ENCODE measurements at places on chromosomes 11 and 22.

- DNase-seq: no peak
Observed at GRCh38 chr11:116339306-116340098, 433.3 kb downstream of the BUD13 start.

GRCh38 chr11:108204929-108205499 is 17.4 kb downstream of the NPAT start:
- DNase-seq: no peak

GRCh38 chr11:35223371-35223796 is 84.4 kb downstream of the CD44 start:
- no peak for DNase-seq

DNA sequence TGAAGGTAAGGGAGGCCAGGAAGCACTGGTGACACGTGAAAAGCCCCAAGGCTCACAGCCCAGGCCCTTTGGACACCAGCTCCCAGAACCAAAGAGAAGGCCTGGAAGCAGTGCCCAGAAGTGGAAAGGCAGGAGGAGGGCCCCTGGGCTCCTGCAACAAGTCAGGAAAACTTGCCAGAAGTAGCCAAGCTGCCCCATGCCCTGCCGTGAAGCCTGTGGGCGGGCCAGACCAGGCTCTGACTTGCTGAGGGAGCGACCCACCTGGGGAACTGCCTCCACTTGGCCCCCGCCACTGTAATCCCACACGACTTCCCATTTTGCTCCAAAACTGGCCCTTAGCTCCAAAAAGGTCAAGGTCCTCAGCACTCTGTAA is 51.3 kb upstream of the ARFGAP3 start:
- DNase-seq: no peak

DNA sequence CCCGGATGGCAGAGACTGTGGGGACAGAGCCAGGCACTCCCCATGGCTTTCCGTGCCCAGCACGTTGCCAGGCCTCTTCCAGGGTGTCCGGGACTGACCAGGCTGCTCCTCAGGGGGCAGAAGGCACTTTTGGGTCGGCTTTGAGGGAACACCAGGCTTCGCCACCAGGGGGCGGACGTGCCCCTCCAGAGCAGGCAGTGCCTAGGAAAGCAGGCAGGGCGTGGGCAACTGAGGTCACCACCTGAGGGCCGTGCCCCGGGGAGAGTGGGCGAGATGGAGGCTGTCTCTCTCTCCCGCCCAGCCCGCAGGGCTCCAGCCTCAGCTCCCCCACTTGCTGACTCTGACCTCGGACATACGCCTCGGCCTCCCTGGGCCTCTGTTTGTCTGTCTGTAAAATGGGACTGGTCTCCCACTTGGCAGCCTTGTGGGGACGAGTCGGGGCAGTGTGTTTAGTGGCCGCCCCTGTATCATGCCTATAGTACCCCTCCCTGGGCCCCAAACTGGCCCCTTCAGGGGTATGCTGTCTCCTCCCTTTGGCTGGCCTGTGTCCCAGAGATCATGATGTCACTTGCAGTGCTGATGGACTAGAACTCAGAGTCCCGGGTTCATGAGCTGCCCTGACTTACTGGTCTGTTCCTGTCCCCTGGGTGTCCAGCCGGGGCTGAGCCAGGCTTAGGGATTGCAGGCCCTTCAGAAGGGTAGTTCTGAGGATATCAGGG is 4.4 kb upstream of the PRR5 start:
- DNase-seq: peak; percentile 47

DNA sequence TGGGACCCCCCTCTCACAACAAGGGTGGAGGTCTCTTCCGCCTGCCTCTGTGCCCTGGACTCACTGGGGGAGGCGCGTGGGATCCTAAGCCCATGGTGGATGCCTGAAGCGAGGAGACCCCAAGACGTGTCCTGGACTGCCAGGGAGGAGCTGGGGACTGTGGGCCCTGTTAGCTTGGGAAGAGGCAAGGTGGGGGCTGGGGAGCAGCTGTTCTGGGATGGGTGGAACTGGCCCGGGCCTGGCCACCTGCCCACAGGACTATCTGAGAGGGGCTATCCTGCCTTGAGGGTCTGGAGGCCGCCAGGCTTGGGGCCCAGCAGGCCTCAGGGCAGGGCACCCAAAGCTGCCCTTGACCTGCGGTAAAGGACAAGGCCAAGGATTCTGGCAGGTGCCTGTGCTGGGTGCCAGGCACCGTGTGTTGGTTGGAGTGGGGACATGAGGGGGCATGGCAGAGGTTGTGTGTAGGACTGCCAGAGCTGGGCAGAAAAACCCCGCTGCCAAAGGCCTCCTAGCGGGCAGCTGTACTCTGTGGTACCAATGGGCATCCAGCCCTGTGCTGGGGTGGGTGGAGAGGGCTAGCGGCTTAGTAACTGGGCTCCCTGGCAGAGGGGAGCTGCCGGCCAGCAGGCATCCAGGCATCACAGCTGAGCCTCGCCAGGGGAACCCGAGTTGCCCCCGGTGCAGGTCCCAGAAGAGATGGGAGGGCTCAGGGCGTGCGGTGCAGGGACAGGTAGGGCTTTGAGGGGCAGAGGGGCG is 670 bp downstream of the LSP1 start:
- DNase-seq: no peak

GRCh38 chr22:30272781-30273601 is 6.3 kb upstream of the OSM start:
- no peak for DNase-seq
